SK-N-SH (cell line): ENCODE measurements at places on chromosomes 5 and 9. TPM values are rescaled to one million over a fixed set of nuclear protein-coding genes. Genes with fewer than 3 reads are reported as not detected.

The ANKRD18B gene
- 2.3 and 2.7 TPM in 2 replicates for polyA plus RNA-seq

The PCDHA8 gene
- polyA plus RNA-seq, result 0.54 and 0.63 TPM in 2 replicates

GRCh38 chr9:83296123-83296522 is 233.2 kb upstream of the RASEF start:
- no peak for DNase-seq

GRCh38 chr9:135310134-135310533 is 169.4 kb upstream of the PPP1R26 start:
- DNase-seq, result peak; percentile 71
